ENCODE measurements at places on chromosomes 4 and X.

- DNase-seq = no peak
These were observed 107.5 kb downstream of the CLNK start for GRCh38 chr4:10577018-10577417.

GRCh38 chr4:149311076-149311475 is 504.6 kb downstream of the IQCM start:
- DNase-seq = peak; percentile 66

- DNase-seq = peak; percentile 37
These were observed 31.9 kb downstream of the F8A1 start for GRCh38 chrX:154918060-154918483.

DNA sequence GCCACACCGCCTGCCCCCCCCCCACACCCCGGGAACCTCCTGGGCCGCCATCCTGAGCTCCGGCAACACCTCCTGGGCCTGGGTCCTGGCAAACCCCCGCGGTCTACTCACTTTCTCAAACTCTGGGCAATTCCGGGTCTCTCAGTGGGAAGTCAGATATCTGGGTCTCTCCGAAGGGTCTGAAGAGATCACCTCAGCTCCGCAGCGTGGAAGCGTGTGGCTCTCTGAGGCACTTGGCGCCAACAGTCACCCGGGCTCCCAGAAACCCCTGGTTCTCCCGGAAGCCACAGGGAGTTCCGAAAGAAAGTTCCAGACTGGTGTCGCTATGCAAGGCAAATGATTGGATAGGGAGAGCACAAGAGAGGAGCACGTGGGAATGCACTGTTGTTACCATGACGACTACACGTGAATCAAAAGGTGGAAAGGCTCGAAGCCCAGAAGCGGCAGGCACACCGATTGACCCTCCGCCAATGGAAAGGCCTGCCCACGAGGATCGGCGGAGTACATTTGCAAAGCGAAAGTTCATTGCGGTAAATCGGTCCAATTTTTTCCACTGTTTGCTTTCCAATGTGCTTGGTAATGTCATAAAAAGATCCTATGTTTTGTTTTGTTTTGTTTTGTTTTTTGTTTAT is at the start of gene PNMA6E:
Gene PNMA6E, minus strand, starts transcription at position 218 of the 632 bp plus-strand sequence. CDS start 2,501 bp downstream, outside the sequence.
- no peak for DNase-seq

GRCh38 chr4:22343606-22344005 is 172.3 kb downstream of the ADGRA3 start:
- DNase-seq = no peak

- DNase-seq = no peak
These were observed 952 bp downstream of the ARSD start for GRCh38 chrX:2928191-2928582.

GRCh38 chr4:11495291-11495690 is 66.6 kb upstream of the HS3ST1 start:
- DNase-seq = no peak

DNA sequence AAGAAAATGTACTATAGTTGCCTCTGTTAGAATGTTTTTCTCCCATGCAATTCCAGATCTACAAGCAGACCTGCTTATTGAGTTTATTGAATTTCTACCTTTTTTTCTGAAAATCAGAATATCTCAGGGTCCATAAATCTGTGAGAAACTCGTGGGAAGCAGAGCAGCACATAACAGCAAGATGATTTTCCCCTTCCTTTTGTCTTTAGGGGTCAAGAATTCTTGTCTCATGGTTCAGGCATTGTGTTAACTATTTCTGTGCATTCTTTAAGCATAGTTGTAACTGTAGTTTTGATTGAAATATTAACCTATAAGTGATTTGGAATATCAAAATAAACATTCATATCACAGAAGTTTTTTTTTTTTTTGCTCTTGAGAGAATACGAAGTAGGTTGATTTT is 11.4 kb downstream of the EDNRA start:
- DNase-seq = no peak

DNA sequence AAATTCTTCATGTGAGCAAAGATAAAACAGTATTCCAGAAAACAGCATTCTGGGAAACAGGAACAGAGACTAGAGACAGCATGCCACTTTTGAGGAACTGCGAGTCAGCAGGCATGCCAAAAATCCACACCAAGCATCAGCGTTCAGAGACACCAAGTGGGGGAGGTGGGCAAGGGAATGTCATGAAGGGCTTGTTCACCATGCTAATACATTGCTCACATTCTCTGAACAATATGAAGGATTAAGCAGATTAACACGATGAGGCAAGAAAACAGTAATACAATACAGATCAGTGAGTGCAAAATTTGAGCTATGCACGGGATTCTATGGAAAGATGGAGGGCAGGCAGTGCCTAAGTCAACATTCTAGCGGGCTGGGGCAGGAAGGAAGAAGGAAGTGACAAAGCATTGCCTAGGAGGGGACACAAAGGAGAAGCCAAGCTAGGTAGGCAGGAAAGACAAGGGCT is 278.3 kb downstream of the FBXW7 start:
- DNase-seq = peak; percentile 76

DNA sequence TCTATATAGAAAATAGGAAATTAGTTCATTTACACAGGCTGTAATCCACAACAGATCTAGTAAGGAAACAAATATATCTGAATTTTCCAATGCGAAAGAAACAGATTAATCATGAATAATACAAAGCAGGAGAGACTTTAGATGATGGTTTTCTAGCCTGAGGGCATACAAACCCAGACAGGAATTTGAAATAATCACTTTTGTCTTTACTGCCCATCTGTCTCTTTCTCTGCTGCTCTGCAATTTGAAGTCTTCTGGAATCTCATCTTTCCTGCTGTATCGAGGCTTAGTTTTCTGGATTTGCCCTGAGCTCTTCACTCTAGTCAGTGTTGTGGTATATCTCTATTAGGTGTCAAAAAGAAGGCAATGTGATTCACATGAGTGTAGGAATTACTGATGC is 711.8 kb upstream of the FAM241A start:
- peak; percentile 20 for DNase-seq

DNA sequence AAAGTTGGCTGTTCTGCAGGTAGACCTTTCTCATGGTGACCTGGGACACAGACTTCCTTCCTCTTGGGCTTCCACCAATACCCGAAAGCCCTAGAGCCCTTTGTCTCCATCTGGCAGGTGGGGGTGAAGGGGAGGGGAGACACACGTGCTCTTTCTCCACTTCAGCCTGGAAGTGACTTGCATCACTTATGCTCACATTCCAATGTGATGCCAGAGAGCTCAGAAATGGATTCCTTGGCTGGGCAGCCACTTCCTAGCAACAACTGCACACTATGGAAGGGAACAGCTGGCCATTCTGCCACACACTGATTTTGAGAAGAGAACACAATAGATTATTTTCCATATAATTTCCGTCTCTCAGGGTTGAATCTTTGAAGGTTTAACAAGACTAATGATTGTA is 36.3 kb downstream of the C4orf51 start:
- peak; percentile 45 for DNase-seq

DNA sequence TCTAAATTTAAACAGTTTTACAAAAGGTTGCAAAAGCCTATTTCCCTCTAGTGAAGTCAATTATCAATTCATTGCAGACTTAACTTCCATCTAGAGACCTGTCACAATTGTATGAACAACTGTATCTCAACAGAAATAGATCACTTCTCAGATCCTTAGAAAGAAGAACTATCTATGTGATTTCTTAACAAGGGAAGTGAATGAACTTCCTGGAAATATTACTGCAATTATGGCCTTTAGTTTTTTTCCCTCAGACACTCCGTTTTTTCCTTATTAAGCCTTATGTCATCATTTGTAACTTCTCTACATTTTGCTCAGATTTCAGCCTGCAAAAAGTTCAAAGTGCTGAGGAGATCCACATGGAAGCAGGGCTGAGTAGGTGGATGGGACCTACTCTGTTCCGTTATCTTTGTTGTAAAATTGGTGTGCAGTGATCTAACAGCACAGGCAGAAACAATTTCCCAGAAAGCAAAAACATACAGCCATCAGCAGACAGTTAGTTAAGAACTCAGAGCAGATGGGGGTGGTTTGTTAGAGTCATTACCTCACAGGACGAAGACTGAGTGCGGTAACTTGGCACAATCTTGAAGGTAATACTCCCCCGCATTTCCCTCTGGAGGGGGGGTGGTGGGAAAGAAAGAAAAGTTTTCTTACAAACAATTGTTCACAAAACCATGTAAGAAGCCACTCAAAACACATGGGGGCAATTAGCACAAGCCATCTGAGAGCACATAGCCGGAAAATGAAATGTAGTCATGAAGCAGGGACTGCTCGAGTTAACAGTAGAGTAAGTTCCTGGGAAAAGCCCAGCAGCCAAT is 112.3 kb downstream of the NYX start:
- DNase-seq = peak; percentile 52

GRCh38 chr4:158778156-158778711 is 9.4 kb downstream of the FNIP2 start:
- DNase-seq = no peak

DNA sequence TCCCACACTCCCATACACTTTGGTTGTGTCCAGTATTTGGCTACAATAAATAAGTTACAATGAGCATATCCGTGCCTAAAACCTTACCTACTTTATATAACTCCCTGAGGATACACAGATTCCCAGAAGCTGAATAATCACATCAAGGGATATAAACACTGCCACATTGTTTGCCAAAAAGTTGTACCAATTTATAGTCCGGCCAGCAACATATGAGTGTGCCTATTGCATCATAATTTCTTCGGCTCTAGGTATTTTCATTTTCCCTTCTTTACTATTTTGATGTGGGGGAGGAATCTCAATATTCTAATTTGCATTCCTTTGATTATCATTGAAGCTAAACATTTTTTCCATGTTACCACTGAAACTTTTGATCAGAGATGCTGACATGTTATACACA is 146.4 kb downstream of the PCDH19 start:
- no peak for DNase-seq

DNA sequence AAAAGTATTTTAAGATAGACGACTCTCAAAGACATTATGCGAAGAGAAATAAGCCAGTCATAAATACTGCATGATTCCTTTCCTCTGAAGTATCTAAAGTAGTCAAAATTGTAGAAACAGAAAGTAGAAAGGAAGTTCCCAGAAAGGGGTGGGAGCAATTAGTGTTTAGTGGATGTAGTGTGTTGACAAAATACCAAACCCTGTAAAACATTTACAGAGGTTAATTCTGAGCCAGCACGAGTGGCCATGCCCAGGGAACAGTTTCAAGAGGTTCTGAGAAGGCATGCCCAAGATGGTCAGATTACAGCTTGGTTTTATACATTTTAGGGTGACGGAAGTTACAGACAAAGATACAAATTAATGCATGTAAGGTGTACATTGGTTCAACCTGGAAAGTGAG is 34.4 kb upstream of the SLC25A4 start:
- DNase-seq = no peak

DNA sequence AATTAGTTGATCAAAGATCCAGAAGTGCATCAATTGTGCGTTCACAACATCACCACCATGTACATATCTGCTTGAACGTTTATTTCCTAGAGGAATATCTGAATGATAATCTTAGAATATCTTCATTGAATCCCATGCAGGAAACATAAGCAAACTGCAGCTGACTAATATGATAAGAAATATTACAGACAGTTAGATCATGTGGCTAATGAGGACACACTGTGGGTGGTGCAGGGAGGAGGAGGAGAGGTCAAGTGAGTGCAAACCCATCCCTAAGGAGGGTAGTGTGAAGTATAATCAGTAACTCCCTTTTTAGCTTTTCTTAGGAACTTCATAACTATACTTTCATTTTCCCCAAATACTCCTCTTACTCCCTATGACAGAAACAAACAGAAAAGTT is 58.3 kb upstream of the HPGD start:
- peak; percentile 39 for DNase-seq

DNA sequence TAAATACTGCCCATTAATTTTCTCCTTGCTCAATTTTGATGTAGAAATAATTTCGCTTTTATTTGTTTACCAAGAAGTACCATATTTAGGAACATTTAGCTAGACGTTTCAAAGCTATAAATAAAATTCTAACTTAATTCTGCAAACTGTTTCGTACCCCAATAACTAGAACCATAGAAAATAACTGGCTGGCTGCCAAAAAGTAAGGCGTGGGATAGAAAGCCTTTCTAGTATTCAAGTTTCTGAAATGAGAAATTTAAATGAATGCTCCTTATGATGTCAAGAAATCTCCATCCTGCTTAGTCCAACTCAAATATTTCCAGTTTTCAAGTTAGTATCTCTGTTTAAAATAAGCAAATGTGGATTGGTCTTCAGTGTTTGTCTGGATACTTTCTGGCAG is 167.4 kb downstream of the FBXO8 start:
- no peak for DNase-seq

DNA sequence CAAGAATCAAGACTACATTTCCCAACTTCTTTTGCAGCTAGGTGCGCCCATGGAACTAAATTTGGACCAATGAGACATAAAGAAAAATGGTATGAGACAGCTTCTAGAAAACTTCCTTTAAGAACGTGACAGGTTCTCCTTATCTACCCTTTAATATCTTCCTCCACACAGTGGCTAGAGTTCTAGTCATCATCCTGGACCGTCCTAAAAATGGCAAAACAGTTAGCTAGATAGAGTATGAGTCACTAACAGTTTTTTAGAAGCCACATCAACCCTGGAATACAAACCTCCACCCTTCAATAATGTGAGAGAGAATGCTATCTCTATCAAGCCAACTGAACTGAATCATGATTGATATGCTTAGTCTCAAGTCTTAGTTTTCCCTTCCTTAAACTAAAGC is 267.9 kb upstream of the SLC7A11 start:
- peak; percentile 62 for DNase-seq

DNA sequence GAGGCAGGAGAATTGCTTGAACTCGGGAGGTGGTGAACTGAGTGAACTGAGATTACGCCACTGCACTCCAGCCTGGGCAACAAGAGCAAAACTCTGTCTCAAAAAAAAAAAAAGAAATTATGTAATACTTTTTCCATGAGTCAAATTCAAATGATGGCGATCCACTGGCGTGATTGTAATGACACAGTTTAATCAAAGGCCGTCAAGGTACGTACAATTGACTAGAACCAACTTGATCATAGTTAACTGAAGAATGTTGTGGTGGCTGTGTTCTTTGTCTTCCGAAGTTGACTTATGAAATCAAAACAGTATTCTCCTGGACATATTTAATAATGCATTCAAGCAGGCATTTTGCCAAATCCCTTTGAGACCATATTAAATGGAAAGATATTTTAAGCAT is 318.6 kb upstream of the FAT1 start:
- no peak for DNase-seq

DNA sequence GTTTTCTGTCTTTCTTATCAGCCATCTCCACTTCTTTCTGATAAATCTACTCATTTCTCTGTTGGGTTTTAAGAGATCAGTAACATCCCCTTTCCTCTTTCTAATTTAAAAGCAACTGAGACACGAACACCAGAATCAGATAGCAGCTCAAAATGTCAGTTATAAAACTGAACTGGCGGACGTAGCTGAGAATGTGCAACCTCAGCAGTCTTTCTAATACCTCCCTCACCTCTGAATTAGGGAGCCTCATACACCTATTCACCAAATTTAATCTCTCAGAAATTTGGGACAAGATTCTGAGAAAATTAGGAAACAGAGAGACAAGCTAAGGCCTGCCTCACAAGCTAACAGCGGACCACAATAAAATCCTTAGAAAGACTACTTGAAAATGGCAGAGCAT is 52.0 kb upstream of the ACSL4 start:
- DNase-seq = no peak

Data from NCI-H226 (cell line).